ENCODE measurements at places on chromosomes 5 and 9. TPM values are rescaled to one million over a fixed set of nuclear protein-coding genes. Genes with fewer than 3 reads are reported as not detected.
A peak's percentile ranks its signal among the peaks of the same experiment; 100 is the strongest.

DNA sequence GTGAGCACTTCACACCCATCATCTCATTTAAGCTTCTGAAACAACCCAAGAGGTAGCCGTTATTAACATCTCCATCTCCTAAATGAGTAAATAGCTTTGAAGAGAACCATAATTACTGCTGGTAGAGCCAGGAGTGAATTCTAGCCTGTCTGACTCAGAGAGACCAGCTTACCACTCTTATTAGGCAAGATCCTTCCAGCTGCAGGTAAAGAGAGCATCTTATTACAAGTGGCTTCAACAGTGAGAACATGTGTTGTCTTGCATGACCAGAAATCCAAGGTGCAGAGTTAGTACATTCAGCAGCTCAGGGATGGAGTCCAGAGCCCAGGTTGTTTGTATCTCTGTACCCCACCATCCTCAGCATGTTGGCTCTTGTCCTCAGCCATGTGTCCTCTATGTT lies 10.9 kb upstream of the AFAP1L1 start:
- H3K27me3 ChIP-seq, result no peaks in the 10 kb centered on the region
- H3K4me1 ChIP-seq, result peaks cover 9% of the 10 kb centered on the region
- DNase-seq, result no peak
- no peak overlapping the region for H3K4me3 ChIP-seq

DNA sequence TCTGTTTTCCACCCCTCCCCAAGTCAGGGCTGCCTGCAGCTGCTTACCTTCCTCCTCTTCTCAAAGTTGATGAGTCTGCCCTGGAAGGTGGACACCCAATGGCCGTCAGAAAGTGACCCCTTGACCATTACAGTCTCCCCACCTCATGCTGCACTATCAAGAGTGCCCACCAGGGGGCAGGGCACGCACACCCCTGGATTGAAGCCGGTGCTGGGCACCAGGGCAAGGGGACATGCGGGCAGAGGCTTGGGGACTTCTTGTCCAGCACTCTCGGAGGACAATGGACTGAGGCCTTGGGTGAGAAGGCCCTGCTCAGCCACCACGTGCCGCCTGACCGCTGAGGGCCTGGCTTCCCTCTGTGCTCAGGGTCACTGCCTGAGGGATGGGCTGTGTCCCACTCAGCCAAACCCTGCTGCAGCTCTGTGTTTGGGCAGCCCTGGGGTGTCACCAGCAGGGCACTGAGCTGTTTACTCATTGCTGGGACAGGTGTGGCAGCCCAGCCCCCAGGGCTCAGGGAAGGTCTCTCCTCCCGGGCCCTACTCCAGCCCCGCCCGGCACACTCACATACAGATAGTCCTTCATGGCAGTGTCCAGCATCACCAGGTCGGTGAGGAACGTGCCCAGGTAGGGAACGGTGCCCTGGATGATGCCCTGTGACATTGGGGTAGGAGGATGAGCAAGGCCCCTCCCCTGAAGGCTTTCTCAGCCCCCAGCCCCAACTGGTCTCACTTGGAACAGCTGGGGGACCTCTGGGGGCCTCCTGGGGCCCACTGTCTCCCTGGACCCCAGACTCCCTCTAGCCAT lies 17.7 kb downstream of the RALGDS start:
- no peak overlapping the region for H3K27ac ChIP-seq
- H3K4me3 ChIP-seq, result no peak overlapping the region
- H3K4me1 ChIP-seq, result no peaks in the 10 kb centered on the region
- DNase-seq, result peak; percentile 32
- no peaks in the 10 kb centered on the region for H3K27me3 ChIP-seq
- H3K36me3 ChIP-seq, result peaks cover 35% of the 10 kb centered on the region

Gene EGFLAM
- 0.33 TPM for total RNA-seq

- H3K27me3 ChIP-seq, result no peaks in the 10 kb centered on the region
- H3K27ac ChIP-seq, result no peak overlapping the region
- no peaks in the 10 kb centered on the region for H3K4me1 ChIP-seq
- peak; percentile 69 for DNase-seq
- no peak overlapping the region for H3K4me3 ChIP-seq
These were observed 52.1 kb upstream of the RGMB start for GRCh38 chr5:98721231-98721928.

- no peaks in the 10 kb centered on the region for H3K4me1 ChIP-seq
- no peaks in the 10 kb centered on the region for H3K36me3 ChIP-seq
- H3K4me3 ChIP-seq, result no peak overlapping the region
- peaks cover 8% of the 10 kb centered on the region for H3K27me3 ChIP-seq
These were observed 50.8 kb upstream of the FOXE1 start for GRCh38 chr9:97802276-97802675.

DNA sequence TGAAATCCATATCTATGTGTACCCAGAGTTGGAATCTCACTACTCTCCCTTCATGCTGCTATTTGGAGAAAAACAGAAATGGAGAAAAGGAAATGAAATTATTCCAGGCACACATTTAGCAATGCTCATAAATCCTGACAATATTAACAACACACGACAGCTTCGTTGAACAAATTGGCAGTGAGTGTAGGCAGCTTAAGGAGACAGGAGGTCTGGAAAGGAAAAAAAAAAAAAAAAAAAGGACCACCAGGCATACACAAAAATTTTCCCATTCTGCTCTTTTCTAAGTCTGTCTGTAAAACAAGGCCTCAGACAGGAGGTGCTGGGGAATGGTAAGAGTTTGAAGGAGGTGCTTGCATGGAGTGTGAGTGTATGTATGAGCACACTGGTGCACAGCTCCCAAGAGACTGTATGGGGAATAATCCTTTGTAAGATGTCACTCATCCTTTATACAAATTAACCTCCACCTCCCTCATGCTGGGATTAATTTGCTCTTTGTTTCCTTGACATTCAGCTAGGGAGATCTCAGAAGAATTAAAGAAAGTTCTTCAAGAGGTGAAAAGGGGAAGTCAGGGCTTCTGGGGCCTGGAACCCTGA lies 78.9 kb downstream of the ASTN2 start:
- H3K27me3 ChIP-seq, result no peaks in the 10 kb centered on the region
- no peak overlapping the region for H3K27ac ChIP-seq
- no peaks in the 10 kb centered on the region for H3K36me3 ChIP-seq
- DNase-seq, result no peak

GRCh38 chr9:3825721-3826120 lies 299.9 kb upstream of the RFX3 start:
- H3K27ac ChIP-seq, result no peak overlapping the region
- no peak overlapping the region for H3K4me3 ChIP-seq
- no peaks in the 10 kb centered on the region for H3K27me3 ChIP-seq
- H3K36me3 ChIP-seq, result peaks cover 2% of the 10 kb centered on the region
- DNase-seq, result no peak
- no peaks in the 10 kb centered on the region for H3K4me1 ChIP-seq

- no peaks in the 10 kb centered on the region for H3K27me3 ChIP-seq
- H3K27ac ChIP-seq, result no peak overlapping the region
- no peak for DNase-seq
These were observed 113.9 kb downstream of the FGF1 start for GRCh38 chr5:142572006-142572405.

Gene TNIP1
- total RNA-seq, result 59.1 TPM

GRCh38 chr5:100708645-100709171 lies 173.5 kb downstream of the FAM174A start:
- no peaks in the 10 kb centered on the region for H3K4me1 ChIP-seq
- no peak overlapping the region for H3K27ac ChIP-seq
- H3K4me3 ChIP-seq, result no peak overlapping the region
- no peaks in the 10 kb centered on the region for H3K27me3 ChIP-seq

Gene CTSV
- under 0.01 TPM for total RNA-seq

- peak overlapping the region; percentile 54 for H3K4me3 ChIP-seq
- H3K27ac ChIP-seq, result peak overlapping the region; percentile 90
- no peaks in the 10 kb centered on the region for H3K27me3 ChIP-seq
- H3K4me1 ChIP-seq, result peaks cover 4% of the 10 kb centered on the region
- peak; percentile 79 for DNase-seq
These were observed 722 bp downstream of the SLC22A4 start for GRCh38 chr5:132294728-132295504.

Gene GNA14
- total RNA-seq, result 0.26 TPM

Gene APBA1
- total RNA-seq, result 8.8 TPM

GRCh38 chr5:11126844-11127243 lies 365.8 kb upstream of the DAP start:
- DNase-seq, result no peak
- H3K4me3 ChIP-seq, result no peak overlapping the region
- H3K27me3 ChIP-seq, result no peaks in the 10 kb centered on the region
- no peaks in the 10 kb centered on the region for H3K36me3 ChIP-seq
- no peak overlapping the region for H3K27ac ChIP-seq

- no peak for DNase-seq
- H3K36me3 ChIP-seq, result no peaks in the 10 kb centered on the region
- peaks cover 10% of the 10 kb centered on the region for H3K4me1 ChIP-seq
- no peak overlapping the region for H3K27ac ChIP-seq
These were observed 142.7 kb downstream of the SGCD start for GRCh38 chr5:156469636-156470035.

- no peak overlapping the region for H3K4me3 ChIP-seq
- no peak for DNase-seq
- no peaks in the 10 kb centered on the region for H3K36me3 ChIP-seq
- H3K27ac ChIP-seq, result no peak overlapping the region
- peaks cover 2% of the 10 kb centered on the region for H3K4me1 ChIP-seq
These were observed 119.0 kb upstream of the KLF9 start for GRCh38 chr9:70533492-70533891.

GRCh38 chr9:4850603-4851310 lies 58.0 kb downstream of the RCL1 start:
- peak; percentile 50 for DNase-seq
- H3K4me3 ChIP-seq, result no peak overlapping the region
- no peak overlapping the region for H3K27ac ChIP-seq
- no peaks in the 10 kb centered on the region for H3K27me3 ChIP-seq
- H3K4me1 ChIP-seq, result peaks cover 6% of the 10 kb centered on the region

DNA sequence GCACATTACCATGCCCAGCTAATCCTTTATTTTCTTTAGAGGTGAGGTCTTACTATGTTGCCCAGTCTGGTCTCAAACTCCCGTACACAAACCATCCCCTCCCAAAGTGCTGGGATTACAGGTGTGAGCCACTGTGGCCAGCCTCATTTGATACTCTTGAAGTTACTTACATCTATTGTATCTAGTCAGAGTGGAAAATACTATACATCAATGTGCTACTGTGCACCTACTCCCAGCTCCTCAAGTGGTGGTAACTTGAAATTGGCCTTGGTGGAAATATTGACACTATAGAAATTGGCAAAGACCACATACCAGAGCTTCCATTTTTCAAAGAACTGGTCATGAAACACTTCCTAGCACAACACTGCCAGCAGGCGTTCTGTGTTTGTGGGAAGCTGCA lies 10.3 kb downstream of the GGTA1 start:
- no peak for DNase-seq
- H3K4me3 ChIP-seq, result no peak overlapping the region
- no peak overlapping the region for H3K27ac ChIP-seq
- peaks cover 3% of the 10 kb centered on the region for H3K27me3 ChIP-seq

GRCh38 chr9:98453589-98454311 lies 198.3 kb upstream of the TBC1D2 start:
- no peaks in the 10 kb centered on the region for H3K27me3 ChIP-seq
- DNase-seq, result peak; percentile 76
- H3K4me3 ChIP-seq, result no peak overlapping the region
- H3K36me3 ChIP-seq, result no peaks in the 10 kb centered on the region

Gene DIPK1B
- 0.77 TPM for total RNA-seq

GRCh38 chr5:72185496-72186329 lies 78.4 kb downstream of the MAP1B start:
- no peaks in the 10 kb centered on the region for H3K27me3 ChIP-seq
- no peak overlapping the region for H3K4me3 ChIP-seq
- H3K27ac ChIP-seq, result no peak overlapping the region
- DNase-seq, result peak; percentile 48
- peaks cover 11% of the 10 kb centered on the region for H3K36me3 ChIP-seq

DNA sequence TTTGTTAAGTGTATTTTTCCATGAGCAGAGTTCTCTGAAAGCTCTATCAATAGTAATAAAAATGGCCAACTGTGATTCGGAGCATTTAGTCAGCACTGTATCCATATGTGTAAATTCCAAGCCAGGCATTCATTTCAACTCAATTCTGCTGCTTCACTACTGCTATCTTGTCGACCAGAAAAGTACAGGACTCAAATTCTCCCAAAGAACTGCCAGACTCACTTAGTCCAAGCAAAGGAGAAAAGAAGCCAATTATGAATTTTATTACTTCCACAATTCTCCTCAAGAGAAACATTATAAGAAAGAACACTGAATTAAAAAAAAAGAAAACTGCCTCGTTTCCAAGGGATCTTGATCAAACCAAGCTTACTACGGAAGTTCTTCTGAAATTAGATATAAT lies 906.3 kb upstream of the DMAC1 start:
- no peak overlapping the region for H3K4me3 ChIP-seq
- H3K36me3 ChIP-seq, result no peaks in the 10 kb centered on the region

- no peak for DNase-seq
- H3K4me1 ChIP-seq, result peaks cover 16% of the 10 kb centered on the region
- no peaks in the 10 kb centered on the region for H3K27me3 ChIP-seq
- H3K27ac ChIP-seq, result no peak overlapping the region
- H3K36me3 ChIP-seq, result peaks cover 6% of the 10 kb centered on the region
These were observed 20.3 kb downstream of the NEK6 start for GRCh38 chr9:124278054-124278540.

GRCh38 chr5:58341476-58341875 lies 118.4 kb downstream of the PLK2 start:
- no peaks in the 10 kb centered on the region for H3K36me3 ChIP-seq
- no peak for DNase-seq
- no peaks in the 10 kb centered on the region for H3K27me3 ChIP-seq
- H3K4me1 ChIP-seq, result no peaks in the 10 kb centered on the region
- H3K27ac ChIP-seq, result no peak overlapping the region

- no peaks in the 10 kb centered on the region for H3K36me3 ChIP-seq
- no peak for DNase-seq
- H3K4me1 ChIP-seq, result no peaks in the 10 kb centered on the region
- H3K27ac ChIP-seq, result no peak overlapping the region
- H3K27me3 ChIP-seq, result no peaks in the 10 kb centered on the region
These were observed 74.5 kb downstream of the HMCN2 start for GRCh38 chr9:130340011-130340410.

Gene OGN
- 1.3 TPM for total RNA-seq

DNA sequence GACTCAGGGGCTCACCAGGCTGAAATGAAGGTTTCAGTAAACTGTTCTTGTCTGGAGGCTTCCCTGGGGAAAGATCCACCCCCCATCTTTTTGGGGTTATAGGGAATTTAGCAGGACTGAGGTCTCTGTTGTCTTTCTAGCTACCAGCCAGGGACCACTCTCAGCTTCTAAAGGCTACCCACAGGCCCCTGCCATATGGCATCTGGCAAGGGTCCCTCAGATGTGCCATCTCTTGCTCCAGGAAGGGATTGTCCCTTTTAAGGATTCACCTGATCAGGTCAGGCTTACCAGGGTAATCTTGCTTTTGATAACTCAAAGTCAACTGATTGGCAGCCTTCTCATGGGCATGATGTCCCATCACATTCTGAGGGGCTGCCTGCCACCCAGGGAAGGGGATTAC lies 65.0 kb downstream of the NSUN2 start:
- DNase-seq, result no peak
- H3K4me1 ChIP-seq, result no peaks in the 10 kb centered on the region
- H3K4me3 ChIP-seq, result no peak overlapping the region
- no peaks in the 10 kb centered on the region for H3K27me3 ChIP-seq
- no peaks in the 10 kb centered on the region for H3K36me3 ChIP-seq

Gene COL27A1
- 5.4 TPM for total RNA-seq

GRCh38 chr9:2771087-2771486 lies 53.8 kb downstream of the KCNV2 start:
- no peaks in the 10 kb centered on the region for H3K4me1 ChIP-seq
- no peak overlapping the region for H3K27ac ChIP-seq
- no peaks in the 10 kb centered on the region for H3K27me3 ChIP-seq

GRCh38 chr9:129142138-129142935 lies 31.1 kb downstream of the PTPA start:
- H3K27me3 ChIP-seq, result no peaks in the 10 kb centered on the region
- H3K4me1 ChIP-seq, result peaks cover 74% of the 10 kb centered on the region
- H3K27ac ChIP-seq, result peak overlapping the region; percentile 82

GRCh38 chr9:23081377-23081776 lies 634.8 kb downstream of the DMRTA1 start:
- H3K27me3 ChIP-seq, result no peaks in the 10 kb centered on the region
- H3K4me1 ChIP-seq, result no peaks in the 10 kb centered on the region
- H3K27ac ChIP-seq, result no peak overlapping the region
- H3K36me3 ChIP-seq, result no peaks in the 10 kb centered on the region
- no peak for DNase-seq
